Tongue (tissue), 3 donors: ENCODE measurements at places on chromosomes 13 and 19. TPM values are rescaled to one million over a fixed set of nuclear protein-coding genes. Genes with fewer than 3 reads are reported as not detected.

The CBARP gene
- 1.1 TPM for total RNA-seq

DNA sequence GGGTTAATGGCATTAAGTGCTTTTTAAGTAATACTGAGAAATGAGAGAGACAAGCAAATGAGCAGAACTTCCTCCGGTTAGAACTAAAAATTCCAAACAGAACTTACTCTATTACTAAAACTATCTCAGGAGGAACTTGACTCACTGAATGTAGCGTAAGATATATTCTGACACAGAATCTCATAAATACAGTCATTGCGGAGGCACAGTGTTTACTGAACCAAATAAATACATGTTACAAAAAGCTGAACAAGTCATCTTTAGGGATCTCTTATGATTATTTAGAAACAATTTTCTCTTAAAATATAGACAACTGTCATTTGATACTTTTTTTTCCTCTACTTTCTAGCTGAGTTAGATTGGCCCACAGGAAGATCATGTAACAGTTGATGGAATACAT lies 283.1 kb downstream of the KLF12 start:
- DNase-seq, result no peak

- DNase-seq, result no peak
Observed at GRCh38 chr19:28148554-28148953, 1064.4 kb downstream of the UQCRFS1 start.

The SHISA7 gene
- total RNA-seq, result not detected

DNA sequence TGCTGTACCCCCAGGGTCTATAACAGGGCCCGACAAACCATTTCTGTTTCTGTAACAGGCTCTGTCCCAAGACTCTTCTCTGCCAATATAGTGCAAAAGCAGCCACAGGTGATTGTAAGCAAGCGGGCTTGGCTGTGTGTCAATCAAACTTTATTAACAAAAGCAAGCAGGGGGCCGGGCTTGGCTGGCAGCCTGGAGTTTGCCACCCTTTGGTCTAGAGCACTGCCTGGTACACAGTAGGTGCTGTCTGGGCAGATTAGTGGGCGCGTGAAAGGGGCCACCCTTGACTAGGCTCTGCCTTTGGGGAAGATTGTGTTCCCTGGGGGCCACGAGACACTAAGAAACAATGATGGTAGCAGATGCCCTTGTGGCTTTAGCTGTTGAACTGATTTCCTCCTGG lies 27.4 kb downstream of the CCL25 start:
- DNase-seq, result no peak

- DNase-seq, result no peak
Observed at GRCh38 chr13:23865906-23866305, 23.3 kb downstream of the MIPEP start.

GRCh38 chr13:113297370-113298042 lies 467 bp downstream of the LAMP1 start:
- DNase-seq, result no peak

DNA sequence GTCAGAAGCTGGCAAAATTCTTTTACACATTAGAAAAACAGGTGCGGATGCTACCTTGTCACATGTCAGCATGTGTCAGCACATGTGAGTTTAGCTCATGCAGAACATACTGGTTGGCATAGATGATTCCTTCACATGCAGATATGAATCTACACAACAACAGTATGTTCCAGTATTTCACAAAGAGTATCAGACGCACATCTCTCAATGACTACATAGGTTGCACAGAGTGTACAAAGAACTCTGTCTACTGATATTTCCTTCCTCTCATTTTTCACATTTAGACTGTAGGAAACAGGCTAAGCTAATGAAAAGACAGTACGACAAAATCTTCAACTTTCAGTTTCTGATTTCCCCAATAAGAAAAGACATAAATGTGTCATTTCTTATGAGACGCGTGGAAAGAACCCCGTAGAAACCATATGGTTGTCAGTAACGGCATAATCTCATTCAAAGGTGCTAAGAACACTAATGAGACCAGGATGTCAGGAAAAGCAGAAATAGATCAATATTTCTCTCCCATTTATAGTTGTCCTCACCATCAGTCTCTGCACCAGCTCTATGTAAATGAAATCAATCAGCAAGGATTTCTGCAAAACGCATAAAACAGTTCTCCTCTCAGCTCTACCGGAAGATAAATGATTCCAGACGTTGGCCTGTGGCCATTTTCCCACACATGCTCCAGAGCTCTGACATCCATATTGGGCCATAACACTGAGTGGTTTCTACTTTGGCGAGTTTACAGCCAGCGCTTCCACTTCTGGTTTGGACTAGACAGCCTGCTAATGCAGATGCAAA lies 81.2 kb downstream of the STARD13 start:
- DNase-seq, result peak; percentile 95

GRCh38 chr19:1962674-1963073 lies 21.7 kb downstream of the CSNK1G2 start:
- DNase-seq, result no peak

DNA sequence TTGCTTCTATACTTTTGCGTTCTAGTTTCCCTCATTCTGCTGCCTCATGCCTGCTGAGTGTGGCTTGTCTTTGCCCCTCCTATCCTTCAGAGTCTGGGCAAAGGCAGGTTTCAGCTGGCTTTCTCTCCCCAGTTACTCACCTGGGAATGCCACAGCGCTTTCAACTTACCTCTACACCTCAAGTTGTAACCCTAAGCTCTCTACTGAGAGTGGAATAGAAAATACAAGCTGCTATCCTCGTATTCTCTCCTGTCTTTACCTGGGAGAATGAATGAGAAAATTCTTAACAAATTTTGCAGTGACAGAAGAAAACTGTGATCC lies 316.3 kb upstream of the KLF12 start:
- no peak for DNase-seq

GRCh38 chr19:35206379-35206778 lies 22.2 kb downstream of the FAM187B start:
- no peak for DNase-seq

The CNFN gene
- 1.6 TPM for total RNA-seq

GRCh38 chr19:40588926-40589569 lies 12.1 kb upstream of the LTBP4 start:
- DNase-seq, result no peak

- DNase-seq, result no peak
Observed at GRCh38 chr13:73370066-73370465, 311.3 kb downstream of the KLF5 start.

GRCh38 chr19:7152568-7152967 lies 83.1 kb downstream of the ZNF557 start:
- no peak for DNase-seq

DNA sequence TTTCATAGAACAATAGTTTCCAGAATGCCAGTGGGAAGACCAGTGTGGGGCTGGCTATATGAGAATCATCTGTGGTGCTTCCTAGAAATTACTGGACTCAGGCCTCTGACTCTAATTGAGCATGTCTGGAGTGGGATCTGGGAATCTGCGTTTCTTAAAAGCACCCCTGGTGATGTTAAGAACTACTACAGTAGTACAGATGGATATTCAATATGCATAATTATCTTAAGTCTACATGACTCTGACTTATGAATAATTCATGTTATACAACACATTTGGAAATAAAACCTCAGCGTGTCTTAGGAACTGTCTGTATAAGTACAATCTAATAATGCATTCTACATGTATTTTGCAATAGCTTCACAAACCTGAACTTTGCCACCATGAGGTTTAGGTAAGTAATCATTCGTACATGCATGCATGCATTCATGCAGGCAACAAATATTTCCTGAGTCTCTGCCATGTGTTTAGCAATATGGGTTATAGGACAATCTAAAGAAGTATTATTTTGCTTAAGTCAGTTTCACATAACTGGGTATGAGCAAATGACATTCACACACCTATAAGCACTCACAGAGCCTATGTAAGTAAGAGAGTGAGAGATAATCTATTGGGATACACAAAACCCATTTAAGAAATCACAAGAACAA lies 62.0 kb downstream of the EPSTI1 start:
- no peak for DNase-seq

DNA sequence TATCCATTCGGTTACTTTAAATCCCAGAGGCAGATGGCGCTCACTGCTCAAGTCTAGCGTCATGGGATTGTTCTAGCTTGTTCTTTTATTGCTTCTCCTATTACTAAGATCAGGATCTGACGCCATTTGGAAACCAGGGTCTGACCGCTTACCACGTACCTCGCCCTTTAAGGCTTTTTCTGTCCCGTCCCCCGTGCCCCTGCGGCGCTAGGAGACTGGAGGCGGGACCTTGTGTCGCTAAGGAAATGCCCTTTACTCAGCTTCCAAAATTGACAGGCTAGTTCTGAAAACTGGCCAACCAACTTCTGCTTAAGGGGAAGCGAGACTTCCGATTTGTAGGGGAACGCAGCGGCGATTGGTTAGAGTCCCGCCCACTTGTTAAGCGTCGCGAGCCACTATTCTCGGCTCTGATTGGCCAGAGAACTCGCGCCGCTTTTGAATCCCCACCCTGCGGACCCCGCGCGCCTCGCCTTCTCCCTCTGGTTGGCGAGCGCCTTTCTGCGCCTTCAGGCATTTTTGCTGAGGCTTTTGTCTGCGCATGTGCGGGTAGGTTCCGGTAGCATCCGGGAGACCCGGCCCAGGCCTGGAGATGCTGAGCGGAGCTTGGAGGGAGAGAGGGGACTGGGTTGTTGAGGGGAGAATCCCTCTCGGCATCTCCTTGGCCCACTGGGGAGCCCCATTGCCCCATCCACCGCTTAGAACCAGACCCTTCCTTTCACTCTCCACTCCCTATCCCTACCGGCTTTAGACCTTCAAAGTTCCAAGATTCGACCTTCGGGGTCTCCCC lies 3.9 kb upstream of the C19orf84 start:
- peak; percentile 99 for DNase-seq

GRCh38 chr19:55461974-55462626 lies 658 bp upstream of the ISOC2 start:
- peak; percentile 56 for DNase-seq

DNA sequence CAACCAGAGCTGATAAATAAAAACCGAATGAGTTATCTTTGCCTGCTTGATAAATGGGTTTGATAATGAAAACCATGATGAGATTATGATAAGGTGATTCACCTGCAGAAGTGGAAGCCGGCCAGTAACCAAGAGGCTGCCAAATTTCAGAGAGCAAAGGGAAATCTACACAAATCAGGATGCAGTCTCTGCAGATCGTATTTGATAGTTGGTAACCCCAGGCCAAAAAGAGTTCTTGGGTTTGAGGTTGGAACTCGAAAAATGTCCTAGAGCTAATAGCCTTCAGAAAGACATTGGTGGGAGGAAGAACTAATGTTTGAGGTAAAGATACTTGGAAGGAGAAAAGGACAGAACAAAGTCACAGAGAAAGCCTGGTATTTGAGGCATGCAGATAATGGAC lies 9.6 kb upstream of the LATS2 start:
- no peak for DNase-seq
